ENCODE measurements at places on chromosomes 6 and 20.

GRCh38 chr6:90220273-90220672, 76.4 kb downstream of the BACH2 start:
- DNase-seq: no peak

- no peak for DNase-seq
Observed at GRCh38 chr6:164763788-164764187, 545.6 kb downstream of the C6orf118 start.

DNA sequence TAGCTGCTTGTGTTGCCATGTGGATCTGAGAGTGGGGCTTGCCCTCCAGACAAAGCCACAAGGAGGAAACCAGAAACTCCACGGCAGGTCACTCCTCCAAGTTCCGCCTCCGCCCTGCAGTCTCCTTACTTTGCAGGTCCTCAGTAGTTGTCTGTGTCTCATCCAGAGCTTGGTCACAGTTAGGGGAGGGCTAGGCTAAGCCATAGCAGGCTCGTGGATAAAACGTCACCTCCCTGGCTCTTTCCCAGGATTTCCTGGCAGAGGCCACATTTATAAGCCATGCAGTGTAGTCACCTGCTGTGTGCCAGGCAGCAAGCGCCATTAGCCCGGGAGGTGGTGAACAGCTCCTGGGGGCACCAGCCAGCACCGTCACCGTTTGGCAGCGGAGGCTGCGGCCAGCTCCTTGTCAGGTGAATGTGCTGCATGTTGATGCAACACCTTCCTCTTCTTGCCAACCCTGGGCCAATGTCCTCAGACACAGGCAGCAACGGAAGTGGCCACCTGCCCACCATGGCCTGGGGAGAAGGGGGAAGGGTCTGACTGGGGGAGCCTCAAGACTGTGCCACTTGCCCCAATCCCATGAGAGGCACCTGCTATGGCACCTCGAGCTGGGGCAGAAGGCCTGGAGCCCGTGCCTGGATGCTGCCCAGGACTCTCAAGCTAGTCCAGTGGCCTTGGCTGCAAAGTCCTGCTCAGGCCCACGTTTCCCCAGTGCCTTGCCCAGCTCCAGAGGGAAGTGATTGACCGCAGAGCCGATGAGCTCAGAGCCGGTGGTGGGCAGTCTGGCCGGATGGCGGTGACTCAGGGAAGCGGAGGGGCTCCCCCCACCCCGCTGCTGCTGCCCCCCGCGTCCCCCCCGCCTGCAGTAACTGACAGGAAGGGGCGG, 39.0 kb upstream of the SLCO4A1 start:
- DNase-seq: no peak

GRCh38 chr6:140713495-140713894, 1339.0 kb upstream of the CITED2 start:
- DNase-seq: no peak

DNA sequence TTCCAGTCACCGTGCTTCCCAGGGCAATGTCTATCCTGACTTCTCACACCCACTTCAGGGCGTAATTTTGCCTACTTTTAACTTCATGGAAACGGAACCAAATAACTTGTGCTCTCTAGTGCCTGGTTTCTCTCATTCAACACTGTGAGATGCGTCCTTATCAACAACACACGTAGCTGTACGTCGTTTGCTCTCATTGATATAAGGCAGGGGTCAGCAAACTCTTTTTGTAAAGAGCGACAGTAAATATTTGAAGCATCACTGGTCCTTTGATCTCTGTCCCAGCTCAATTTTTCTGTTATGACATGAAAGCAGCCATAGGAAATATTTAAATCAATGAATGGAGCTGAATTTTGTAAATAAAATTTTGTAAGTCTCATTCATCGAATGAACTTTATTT, 239.3 kb upstream of the KCNG1 start:
- DNase-seq: no peak

GRCh38 chr6:23228439-23229024, 659.2 kb downstream of the HDGFL1 start:
- no peak for DNase-seq

GRCh38 chr20:58706150-58706892, 13.7 kb downstream of the NPEPL1 start:
- DNase-seq: no peak

- no peak for DNase-seq
Observed at GRCh38 chr20:17109307-17109706, 117.5 kb upstream of the PCSK2 start.

DNA sequence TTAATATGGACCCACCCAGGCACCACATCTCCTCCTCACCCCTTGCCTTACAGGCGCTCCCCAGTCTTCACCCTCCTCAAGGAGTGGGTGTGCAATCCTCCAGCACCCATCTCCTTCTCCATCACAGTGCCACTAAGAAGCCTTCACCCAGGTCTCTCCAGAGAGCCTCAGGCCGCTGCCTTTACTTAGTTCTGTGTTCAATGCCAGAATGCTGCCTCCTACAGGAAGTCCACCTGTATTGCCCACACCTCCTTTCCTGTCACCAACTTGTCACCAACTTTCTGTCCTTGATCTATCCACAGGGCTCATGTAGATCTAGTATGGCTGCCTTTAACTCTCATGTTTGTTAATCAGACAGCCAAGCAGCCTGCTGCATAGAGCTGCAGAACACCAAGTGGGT, 586 bp upstream of the LST1 start:
- DNase-seq: no peak

DNA sequence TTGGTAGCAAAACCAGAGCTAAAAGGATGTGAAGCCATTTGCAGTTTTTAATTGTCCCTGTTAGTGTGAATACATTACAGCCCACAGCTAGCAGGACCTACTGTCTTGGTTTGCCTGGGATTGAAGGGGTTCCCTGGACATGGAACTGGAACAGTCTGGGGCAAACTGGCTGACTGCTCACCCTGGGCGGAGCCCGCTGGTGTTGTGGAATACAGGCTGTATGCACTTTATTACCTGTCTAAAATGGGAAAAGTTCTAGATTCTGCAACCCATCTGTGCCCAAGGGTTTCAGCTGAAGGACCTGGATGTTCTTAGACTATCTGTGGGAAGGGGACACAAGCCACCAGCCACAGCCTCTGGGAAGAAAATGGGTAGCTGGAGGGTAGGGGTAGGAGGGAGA, 12.2 kb upstream of the CDKN1A start:
- DNase-seq: no peak

- DNase-seq: no peak
Observed at GRCh38 chr6:151285122-151285521, 45.4 kb downstream of the AKAP12 start.

- no peak for DNase-seq
Observed at GRCh38 chr6:166814390-166814789, 142.0 kb downstream of the RNASET2 start.

- no peak for DNase-seq
Observed at GRCh38 chr6:69285054-69285453, 511.8 kb downstream of the LMBRD1 start.

DNA sequence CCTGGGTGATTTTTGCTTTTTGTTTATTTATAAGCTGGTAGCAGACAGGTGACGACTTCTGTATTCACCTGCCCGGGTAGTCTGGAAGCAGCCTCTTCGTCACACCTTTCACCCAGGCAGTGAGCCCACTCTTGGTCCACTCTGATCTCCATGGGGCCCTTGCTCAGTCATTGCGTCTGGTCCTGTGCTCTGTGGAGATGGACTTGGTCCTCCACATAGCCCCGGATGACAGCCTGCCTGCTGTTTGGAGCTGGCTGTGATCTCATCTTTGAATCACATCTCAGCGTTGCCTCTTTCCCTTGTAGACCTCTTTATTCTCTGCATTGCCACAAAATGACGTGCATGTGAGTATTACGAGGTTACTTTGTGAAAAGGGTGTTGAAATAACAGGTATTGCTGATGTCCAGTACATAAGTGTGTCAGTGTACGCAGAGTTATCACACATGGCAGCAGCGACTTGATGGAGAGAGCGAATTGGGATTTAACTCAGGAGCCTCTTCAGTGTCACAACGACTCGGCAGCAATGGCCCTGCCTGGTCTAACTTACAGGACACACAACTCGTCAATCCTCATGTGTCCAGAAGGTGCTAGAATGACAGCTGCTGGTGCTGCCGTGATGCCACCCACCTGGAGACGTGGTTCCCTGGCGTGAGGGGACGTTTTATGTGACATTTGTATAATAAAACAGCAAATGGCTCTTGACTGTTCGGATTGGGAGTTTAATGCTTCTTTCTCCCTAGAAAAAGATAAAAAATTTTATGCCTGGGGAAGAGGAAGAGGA, 24.2 kb upstream of the FRMD1 start:
- no peak for DNase-seq

DNA sequence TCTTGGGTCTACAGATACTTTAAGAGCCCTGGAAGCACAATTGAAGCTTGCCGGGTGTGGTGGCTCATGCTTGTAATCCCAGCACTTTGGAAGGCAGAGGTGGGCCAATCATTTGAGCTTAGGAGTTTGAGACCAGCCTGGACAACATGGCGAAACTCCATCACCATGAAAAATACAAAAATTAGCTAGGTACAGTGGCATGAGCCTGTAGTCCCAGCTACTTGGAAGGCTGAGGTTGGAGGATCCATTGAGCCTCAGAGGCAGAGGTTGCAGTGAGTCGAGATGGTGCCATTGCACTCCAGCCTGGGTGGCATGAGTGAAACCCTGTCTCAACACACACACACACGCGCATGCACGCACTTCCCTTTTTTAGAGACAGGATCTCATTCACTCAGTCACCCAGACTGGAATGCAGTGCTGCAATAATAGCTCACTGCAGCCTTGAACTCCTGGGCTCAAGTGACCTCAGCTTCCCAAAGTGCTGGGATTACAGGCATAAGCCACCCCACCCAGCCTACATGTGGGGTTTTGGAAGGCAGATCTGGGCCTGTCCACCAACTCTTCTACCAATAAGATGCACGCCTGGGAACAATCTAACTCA, 182.5 kb upstream of the JARID2 start:
- DNase-seq: peak; percentile 62

- DNase-seq: no peak
Observed at GRCh38 chr6:93123585-93123984, 295.8 kb downstream of the EPHA7 start.

DNA sequence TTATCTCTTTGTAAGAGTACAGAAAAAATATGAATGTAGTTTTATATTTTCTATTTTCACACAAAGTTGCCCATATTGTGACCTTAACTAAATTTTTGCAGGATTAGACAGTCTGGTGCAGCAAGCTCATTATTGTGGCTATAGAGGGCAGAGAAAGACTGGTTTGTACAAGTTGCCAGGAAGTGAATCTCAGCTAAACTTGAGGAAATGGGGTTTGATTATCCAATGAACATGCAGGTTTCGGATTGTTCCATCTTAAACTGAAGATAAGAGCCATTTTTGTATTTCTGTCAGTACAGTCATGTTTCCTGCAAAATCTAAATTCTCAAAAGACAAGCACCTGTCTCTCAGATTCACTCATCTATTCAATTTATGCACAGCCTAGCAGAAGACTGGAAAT, 390.9 kb downstream of the MMUT start:
- DNase-seq: no peak

- no peak for DNase-seq
Observed at GRCh38 chr6:52552278-52552643, 24.6 kb downstream of the TRAM2 start.

- no peak for DNase-seq
Observed at GRCh38 chr20:35917077-35917476, 37.2 kb downstream of the SCAND1 start.

GRCh38 chr6:1229808-1230207, 82.1 kb upstream of the FOXQ1 start:
- no peak for DNase-seq

GRCh38 chr6:52417675-52418111, 2.4 kb upstream of the EFHC1 start:
- no peak for DNase-seq

DNA sequence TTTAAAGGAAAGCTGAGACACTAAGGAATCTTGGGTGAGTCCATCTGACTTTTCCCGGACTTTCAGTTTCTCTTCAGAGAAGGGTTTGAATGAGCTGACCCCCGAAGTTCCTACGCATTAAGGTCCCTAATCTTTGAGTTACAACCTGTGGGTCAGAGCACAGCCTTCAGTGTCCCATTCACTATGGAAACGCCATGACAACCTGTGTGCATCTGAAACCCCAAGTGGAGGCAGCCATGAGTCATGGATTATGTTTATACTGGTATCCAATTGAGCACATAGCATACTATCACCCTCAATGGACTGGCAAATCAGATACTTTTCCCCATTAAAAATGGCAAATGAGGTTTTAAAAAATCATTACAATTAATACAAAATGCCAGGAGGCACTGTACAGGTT, 11.4 kb downstream of the MYLK4 start:
- DNase-seq: no peak

- DNase-seq: no peak
Observed at GRCh38 chr6:66307490-66307889, 600.5 kb upstream of the EYS start.

DNA sequence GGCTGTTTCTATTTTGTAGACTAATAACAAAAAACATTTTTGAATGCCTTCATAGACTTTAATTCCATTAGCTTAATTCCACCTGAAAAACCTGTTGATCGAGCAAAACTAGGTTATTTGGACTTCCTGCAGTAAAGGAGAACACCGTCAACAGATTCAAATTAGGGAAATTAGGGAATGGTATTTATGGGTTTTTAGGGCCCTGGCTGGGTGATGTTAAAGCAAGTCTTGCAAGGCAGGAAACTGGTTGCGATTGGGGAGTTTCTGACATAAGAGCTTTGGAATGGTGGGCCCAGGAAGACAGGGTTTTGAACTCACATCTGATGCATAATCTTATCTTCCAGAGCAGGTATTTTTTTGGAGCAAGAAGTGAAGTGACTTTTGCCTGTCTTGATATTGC, 40.1 kb upstream of the TFAP2C start:
- no peak for DNase-seq

GRCh38 chr6:166686317-166686716, 59.3 kb upstream of the RPS6KA2 start:
- DNase-seq: no peak

Measured in keratinocyte (primary cell).